Uterus (tissue), 4 donors: ENCODE measurements at places on chromosomes 1 and 21. TPM values are rescaled to one million over a fixed set of nuclear protein-coding genes. Genes with fewer than 3 reads are reported as not detected.

Gene TACSTD2
- 0.73 TPM for total RNA-seq

Gene KCNK2
- total RNA-seq: 3.0 TPM

Gene SLC44A5
- 5.4 TPM for total RNA-seq

Gene SLC25A34
- total RNA-seq: 2.1 TPM

Gene KLHDC9
- total RNA-seq: 0.51 TPM

Gene TSTD1
- not detected for total RNA-seq

Gene SPRR1A
- not detected for total RNA-seq

Gene SYNC
- total RNA-seq: 19.8 TPM

Gene OPTC
- not detected for total RNA-seq

DNA sequence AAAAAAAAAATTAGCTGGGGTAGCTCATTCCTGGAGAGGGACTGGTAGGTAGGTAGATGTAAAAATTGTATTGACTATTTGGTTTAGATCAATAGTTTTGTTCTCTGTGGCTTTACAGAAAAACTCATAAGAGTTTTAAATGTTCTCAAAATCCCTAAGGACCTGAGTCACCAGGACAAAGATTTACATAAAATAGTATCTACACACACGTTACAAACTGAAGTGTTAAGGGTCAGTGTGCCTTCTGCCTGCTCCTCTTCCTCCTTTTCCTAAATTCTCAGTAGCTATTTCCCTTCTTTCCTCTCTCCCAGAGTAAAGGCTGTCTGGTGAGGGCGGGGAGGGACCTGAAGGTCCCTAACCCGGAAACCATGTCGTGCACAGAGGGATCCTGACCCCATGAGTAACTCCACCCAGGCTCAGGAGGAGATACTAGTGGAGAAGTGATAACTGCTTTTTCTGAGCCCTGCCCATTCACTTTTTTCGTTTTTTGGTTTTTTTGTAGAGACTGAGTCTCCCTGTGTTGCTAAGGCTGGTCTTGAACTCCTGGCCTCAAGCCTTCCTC lies 8.1 kb downstream of the PLEKHM2 start:
- no peak for DNase-seq

DNA sequence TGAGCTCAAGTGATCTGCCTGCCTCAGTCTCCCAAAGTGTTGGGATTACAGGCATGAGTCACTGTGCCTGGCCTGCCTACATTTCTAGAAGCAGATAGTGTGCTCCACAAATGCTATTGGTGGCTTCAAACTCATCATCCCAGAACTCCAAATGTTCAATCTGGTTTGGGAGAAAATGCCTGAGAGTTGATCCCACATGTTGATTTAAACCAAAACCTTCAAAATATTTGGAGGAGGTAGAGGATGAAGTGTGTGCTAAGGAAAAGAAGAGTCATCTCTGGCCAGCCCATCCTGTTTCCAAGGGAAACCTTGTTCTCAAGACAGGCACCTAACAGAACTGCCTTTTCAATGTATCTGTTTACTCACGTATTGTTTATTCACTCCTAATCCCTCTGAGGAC lies 55.4 kb upstream of the GRHL3 start:
- no peak for DNase-seq

GRCh38 chr1:74161497-74161896 lies 36.5 kb downstream of the LRRIQ3 start:
- DNase-seq: no peak

DNA sequence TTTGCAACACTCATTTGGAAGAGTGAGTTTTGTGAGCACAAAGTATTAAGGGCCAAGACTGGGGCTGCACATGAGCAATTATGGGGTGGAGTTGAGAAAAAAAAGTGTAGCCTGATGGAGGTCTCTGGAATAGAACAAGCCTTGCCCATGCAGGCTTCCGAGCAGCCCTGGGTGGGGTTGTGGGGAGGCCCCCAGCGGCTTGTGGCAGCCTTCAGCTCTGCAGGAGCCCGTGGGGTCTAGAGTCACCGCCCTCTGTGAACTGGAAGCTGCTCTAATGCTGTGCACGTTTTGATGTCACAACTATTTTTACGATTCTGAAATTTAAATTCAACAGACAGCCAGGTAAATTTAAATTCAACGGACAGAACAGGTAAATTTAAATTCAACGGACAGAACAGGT lies 58.9 kb downstream of the BACE2 start:
- DNase-seq: no peak

GRCh38 chr1:81867235-81867634 lies 66.5 kb downstream of the ADGRL2 start:
- DNase-seq: no peak

- peak; percentile 11 for DNase-seq
These were observed 5.2 kb downstream of the ADPRS start for GRCh38 chr1:36093929-36094328.

DNA sequence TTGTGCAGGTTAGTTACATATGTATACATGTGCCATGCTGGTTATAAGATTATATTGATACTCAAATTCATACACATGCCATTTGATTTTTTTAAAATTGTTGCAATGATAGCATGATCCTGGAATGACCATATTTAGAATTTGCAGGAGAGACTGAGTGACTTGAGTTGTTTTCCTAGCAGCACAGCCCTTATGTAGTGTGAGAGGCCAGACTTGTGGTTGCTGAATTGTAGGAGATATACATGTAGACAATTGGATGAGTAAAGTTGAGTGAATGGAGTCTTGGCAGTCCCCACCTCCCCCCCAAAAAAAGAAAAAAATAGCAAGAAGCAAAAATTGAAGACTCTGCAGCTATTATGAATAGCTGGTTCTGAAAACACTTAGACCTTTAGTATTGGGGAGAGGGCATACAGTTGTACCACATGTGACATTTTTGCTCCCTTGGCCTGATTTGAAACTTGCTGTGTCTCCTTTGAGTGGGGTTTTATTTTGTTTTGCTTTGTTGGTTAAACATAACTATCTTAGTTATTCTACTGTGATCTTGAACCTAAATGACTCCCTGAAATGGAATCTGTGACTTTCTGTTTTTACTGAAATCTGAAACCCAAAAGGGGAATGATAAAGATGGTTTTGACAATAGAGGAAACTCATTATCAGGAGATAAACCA lies 280.3 kb downstream of the HMCN1 start:
- DNase-seq: no peak

GRCh38 chr1:220339581-220339980 lies 67.3 kb upstream of the RAB3GAP2 start:
- no peak for DNase-seq

GRCh38 chr1:31701091-31701736 lies 2.6 kb downstream of the COL16A1 start:
- DNase-seq: peak; percentile 98

- DNase-seq: no peak
These were observed 165.3 kb downstream of the TOMM20 start for GRCh38 chr1:234963180-234963903.

DNA sequence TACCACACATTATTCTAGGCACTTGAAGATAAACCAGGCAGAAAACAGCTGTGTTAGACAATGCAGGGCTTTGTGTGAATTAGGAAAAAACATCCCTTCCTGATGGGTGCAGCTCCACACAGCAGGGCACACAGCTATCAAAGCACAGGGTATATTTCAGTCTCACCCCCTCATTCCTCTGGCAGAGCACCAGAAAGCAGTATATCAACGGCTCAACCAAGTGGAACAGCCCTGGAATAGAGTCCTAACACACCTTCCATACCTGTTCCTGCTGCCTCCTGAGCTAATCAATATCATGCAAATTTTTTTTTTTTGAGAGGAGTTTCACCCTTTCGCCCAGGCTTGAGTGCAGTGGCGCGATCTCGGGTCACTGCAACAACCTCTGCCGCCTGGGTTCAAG lies 32.1 kb downstream of the LYST start:
- DNase-seq: no peak

DNA sequence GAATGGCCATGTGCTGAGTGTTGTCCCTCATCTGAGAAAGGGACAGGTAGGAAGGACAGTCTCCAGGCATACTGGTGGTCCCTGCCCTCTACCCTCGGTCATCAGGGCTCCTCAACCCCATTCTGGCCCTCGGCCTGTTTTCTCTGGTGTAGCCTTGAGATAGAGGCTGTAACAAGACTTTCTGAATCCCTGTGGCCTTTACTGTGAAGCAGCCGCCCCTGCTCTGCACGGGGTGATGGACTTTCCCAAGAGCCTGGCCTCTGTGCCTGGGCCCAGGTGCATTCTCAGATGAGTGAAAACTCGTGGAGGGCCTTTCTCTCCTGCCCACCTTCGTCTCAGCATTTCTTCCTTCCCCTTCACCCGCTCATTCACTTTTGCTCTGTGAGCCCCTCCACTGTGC lies 3.0 kb upstream of the CASQ1 start:
- DNase-seq: no peak

GRCh38 chr1:224641030-224641429 lies 24.9 kb downstream of the CNIH3 start:
- DNase-seq: no peak

GRCh38 chr1:54118704-54119103 lies 34.1 kb downstream of the CDCP2 start:
- DNase-seq: no peak

DNA sequence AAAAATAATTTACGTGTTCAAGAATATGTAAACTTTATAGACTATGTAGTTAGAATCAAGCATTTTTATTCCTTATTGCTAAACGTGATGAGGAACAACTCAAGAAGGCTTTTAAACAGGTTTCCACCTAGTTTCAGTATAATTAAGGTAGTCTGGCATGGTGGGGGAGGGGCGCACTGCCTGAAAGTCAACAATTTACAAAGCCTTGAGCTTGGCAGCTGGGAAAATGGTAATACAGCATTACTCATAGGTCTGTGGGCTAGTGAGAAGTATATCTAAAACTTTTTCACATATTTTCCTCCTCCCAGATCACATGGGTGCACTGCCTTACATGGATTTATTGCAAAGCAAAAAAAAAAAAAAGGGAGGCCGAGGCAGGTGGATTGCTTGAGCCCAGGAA lies 75.2 kb downstream of the EVI5 start:
- DNase-seq: no peak
